ENCODE measurements at places on chromosomes 16 and 17.

DNA sequence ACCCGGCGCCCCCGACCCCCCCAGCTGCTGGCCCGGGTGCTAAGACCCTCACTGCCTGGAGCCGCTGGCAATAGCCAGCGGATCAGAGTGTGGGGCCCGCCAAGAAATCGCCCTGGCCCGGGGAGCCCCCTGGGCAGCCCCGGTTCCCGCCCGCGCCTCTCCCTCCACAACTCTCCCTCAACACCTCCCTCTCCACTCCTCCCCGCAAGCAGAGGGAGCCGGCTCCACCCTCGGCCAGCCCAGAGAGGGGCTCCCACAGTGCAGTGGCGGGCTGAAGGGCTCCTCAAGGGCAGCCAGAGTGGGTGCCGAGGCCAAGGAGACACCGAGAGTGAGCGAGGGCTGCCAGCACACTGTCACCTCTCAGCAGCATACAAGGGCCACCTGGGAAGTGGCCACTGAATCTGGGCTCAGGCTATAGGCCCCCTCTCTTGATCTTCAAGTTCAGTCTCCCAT lies 385.5 kb downstream of the SEC14L1 start:
- no peak for DNase-seq

- DNase-seq = no peak
Observed at GRCh38 chr16:87303431-87303930, 13.7 kb downstream of the C16orf95 start.

- DNase-seq = no peak
Observed at GRCh38 chr17:64273006-64273405, 9.9 kb upstream of the TEX2 start.

DNA sequence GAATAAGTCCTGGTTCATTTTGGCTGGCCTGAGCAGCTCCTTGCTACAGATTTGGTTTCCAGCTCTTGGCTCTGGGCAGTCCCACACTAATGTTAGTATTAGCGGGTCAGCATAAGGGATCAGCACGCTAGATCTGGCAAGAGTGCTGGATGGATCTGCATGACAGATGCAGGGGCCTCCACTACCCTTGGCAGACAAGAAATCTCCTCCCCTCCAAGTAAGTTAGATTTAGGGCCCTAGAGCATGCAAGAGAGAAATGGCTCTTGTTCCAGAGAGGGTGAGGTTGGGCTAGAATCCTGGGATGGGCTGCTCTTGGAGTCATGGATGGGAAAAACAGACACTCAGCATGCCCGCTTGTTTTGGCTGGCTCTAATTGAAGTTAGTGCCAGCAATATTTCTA lies 414.3 kb downstream of the RBFOX1 start:
- no peak for DNase-seq

DNA sequence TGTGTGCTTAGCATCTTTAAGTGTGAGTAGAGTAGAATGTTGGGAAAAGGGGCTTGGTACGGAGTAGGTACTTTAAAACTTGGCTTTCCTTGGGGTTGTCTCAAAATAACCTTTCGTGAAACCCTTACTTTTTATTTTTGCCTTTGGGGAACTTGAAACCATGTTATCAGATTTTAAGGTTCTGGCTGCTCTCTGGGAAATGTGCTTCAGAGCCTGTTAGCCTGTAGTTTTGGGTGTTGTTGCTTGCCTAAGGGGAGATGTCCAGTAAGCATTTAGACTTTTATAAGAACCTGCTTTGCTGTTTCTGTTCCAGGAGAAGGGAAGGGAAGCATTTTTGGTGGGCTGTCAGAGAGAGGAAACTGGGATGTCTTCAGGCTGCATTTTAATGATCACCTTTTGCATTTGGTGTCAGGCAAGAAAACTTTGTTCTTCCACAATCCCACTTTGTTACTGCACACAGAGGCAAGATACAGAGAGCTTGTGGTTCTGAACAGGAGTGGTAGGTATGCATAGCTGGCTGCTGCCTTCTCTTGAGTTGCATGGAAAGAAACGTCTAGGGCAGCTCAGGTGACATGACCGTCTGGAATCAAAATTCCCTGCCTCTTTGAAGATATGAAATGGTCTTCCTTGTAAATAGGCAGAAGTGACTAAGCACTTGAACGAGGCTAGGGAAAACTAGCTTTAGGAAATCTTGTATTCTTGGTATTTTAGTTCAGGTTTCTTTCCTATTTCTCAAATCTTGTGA lies 1.7 kb downstream of the RABEP1 start:
- DNase-seq = no peak

GRCh38 chr17:61732169-61732568 lies 131.2 kb downstream of the BRIP1 start:
- DNase-seq = no peak

DNA sequence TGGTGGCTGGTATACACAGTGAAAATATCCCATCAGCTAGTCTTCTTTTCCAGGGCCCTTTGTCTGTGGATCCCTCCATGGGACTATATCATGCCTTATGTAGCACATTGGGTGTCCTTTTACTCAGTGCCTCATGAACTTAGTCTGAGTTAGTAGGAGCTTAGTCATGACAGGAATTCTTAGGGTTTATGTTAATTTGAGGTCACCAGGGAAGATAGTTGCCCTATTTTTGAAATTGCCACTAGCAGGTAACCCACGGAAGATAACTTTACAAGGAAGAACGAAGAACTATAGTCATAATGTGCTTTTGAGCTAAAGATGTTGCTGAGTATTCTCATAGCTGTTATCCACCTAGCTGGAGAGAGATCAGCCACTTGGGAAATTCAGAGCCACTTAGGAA lies 14.8 kb upstream of the PLK1 start:
- no peak for DNase-seq

DNA sequence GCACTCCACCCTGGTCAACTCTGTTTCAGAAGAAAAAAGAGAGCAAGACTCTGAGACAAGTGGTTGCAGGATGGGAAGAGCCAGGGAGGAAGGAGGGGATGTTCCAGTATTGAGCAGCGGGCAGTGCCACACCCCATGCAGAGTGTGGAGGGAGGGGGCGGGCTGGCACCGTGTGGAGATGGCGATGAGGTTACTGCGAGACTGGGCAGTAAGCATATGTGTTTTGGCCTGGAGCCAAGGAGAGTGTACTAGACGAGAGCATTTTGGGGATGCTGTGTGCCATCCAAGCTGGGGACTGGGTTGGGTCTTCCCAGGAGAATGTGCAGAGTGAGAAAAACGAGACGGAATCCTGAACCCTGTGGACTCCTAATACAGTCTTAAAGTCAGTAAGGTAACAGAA lies 3.4 kb downstream of the TBC1D24 start:
- DNase-seq = no peak

GRCh38 chr16:84176192-84177053 lies 10.4 kb downstream of the TAF1C start:
- no peak for DNase-seq

- no peak for DNase-seq
Observed at GRCh38 chr16:83744441-83744981, 63.3 kb upstream of the HSBP1 start.

GRCh38 chr17:76440751-76441362 lies 12.1 kb downstream of the UBE2O start:
- DNase-seq = no peak

- DNase-seq = peak; percentile 22
Observed at GRCh38 chr16:1613728-1614455, 1.7 kb downstream of the CRAMP1 start.

- DNase-seq = no peak
Observed at GRCh38 chr17:40303708-40304551, 5.0 kb upstream of the RARA start.

Measured in activated CD4-positive, alpha-beta T cell treated with anti-CD3 and anti-CD28 coated beads, Interleukin-2, amount 50 U/mL, for 48 hours (primary cell).